ENCODE measurements at places on chromosomes 16 and 17.

DNA sequence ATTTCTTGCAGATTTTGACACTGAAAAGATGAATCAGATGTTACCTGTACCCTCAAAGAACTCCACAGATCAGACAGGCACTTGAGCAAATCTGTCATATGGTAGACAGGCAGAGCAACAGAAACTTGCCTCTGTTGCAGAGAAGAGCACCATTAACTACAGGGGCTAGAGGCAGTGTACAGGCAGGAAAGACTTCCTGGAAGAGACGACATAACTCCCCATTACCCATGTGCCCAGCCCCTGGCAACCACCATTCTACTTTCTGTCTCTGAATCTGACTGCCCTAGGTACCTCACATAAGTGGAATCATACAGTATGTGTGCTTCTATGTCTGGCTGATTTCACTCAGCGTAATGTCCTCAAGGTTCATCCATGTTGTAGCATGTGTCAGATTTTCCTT lies 15.5 kb downstream of the GFOD2 start:
- no peak for DNase-seq

GRCh38 chr17:2263183-2264066 lies 40.2 kb downstream of the SMG6 start:
- DNase-seq, result no peak

GRCh38 chr16:30145657-30146056 lies 22.6 kb upstream of the MAPK3 start:
- DNase-seq, result no peak

- no peak for DNase-seq
These were observed 27.9 kb downstream of the CCDC57 start for GRCh38 chr17:82184761-82185160.

DNA sequence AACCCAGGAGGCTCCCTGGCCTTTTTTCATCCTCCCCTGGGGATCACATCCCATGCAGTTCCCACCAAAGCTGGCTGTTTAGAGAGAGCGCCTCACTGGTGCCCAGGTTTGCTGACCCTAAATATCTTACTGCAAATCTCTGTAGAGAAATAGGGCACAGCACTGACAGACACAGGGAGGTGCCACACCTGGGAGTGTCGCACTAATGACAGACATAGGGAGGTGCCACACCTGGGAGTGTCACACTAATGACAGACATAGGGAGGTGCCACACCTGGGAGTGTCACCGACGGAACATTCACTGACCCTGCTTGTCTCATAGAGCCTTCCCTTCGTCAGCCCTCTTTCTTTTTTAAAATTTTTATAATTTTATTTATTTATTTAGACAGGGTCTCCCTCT lies 25.6 kb downstream of the UNK start:
- no peak for DNase-seq

- DNase-seq, result no peak
These were observed 39.7 kb downstream of the ARHGAP17 start for GRCh38 chr16:24975428-24975889.

GRCh38 chr17:47701608-47702007 lies 7.6 kb downstream of the TBKBP1 start:
- DNase-seq, result no peak

- no peak for DNase-seq
These were observed 79.4 kb downstream of the ABR start for GRCh38 chr17:1100382-1100781.

DNA sequence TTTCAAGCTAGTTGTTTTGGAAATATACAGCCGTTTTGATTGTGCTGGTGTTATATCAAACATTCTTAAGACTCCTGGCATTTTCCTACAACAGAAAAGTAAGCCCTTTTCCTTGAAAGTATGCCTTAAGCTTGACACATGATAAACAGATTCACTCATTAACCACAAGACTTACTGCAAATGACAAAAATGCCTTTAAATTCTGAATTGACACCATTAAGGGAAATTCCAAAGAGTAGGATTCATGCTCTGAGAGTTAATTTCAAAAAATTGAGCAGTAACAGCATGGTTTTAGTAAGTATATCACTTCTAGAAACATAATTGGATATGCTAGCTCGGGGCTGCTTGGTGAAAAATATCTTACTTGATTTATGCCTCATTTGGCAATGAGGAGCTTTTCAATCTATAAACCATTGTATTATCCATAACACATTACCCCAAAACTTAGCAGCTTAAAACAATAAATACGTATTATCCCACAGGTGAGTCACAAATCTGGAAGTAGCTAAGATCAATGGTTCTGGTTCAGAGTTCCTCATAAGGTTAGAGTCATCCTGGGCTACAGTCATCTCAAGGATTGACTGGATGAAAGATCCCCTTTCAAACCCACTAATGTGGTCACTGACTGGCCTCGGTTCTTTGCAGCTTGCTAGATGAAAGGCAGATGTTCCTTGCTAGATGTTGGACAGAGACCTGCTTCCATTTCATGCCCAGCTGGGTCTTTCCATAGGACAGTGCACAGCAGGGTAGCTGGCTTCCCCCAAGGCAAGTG lies 8.2 kb upstream of the PHAF1 start:
- DNase-seq, result no peak

- DNase-seq, result peak; percentile 74
These were observed 1.3 kb downstream of the MAZ start for GRCh38 chr16:29807426-29808218.

GRCh38 chr17:31559584-31560501 lies 168.4 kb downstream of the RAB11FIP4 start:
- no peak for DNase-seq

DNA sequence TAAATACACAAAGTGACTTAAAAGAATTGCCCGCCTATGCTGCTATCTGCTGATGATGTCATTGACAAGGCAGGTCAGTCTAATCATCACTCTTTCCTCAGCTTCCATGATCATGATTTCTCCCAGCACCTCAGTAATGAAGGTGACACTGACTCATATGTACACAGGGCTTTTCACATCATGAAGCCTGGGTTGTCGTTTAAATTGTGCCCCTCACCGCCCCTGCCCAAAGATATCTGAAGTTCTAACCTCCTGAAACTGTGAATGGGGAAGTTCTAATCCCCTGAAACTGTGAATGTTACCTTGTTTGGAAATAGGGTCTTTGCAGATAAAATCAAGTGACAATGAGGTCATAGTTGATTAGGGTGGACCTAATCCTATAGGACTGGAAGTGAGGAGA lies 17.4 kb upstream of the GPRC5C start:
- DNase-seq, result no peak

DNA sequence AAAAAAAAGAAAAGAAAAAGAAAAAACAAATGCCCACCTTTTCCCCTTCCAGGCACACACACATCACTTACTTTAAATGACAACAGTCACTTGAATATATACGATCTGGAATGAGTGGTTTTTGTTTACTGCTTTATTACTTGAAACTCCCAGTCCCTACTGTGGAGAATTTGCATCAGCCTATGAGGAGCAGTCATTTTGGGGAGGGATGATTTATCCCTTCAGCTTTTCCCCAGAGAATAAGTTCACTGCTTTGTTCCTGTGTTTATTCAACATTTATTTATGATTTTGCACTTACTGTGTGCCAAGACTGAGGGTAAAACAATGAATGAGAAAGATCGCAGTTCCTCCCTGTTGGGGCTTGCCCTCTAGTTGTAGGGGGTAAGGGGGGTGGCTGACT lies 4.7 kb upstream of the ZNF423 start:
- no peak for DNase-seq

DNA sequence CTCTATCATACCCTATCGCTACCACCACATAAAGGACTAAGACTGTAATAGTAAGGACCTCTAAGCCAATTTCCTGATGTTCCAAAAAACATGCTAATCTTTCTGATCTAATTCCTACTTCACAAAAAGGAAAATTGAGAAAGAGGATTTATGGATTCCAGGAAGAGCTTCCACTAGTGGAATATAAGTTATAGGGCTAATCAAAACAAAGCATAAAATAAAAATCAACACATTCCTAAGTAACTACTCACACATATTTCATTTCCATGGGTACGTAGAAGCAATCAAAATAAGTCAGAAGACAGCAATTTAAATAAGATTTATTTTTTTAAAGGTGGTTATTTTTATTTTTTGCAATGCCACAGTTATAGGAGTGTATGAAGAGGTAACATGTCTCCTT lies 12.4 kb downstream of the CCDC43 start:
- DNase-seq, result no peak

- DNase-seq, result no peak
These were observed 7.3 kb downstream of the ABI3 start for GRCh38 chr17:49217651-49218413.

GRCh38 chr17:76887802-76888201 lies 19.6 kb downstream of the MGAT5B start:
- DNase-seq, result no peak

GRCh38 chr16:49910541-49911071 lies 54.7 kb upstream of the ZNF423 start:
- no peak for DNase-seq

GRCh38 chr16:48556913-48557351 lies 53.0 kb downstream of the N4BP1 start:
- no peak for DNase-seq

DNA sequence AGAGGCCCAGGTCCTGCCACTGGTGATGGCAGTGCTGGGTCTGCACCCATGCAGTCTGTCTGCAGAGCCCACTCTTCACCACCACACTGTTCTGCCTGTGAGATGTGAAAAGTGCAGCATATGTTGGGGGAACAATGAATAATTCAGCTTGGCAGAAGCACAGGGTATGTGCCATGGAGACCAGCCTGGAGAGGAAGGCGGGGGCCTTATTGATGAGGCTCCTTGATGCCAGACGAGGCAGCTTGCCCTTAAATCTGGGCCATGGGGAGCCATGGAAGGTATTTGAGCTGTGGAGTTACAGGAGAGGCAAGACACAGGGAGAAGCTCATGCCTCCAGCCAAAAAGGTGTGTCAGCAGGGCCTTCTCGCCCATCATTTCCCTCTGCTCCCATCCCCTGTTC lies 124.7 kb downstream of the C16orf78 start:
- DNase-seq, result no peak

- DNase-seq, result no peak
These were observed 53.4 kb downstream of the PIMREG start for GRCh38 chr17:6497496-6498221.
